ENCODE measurements at places on chromosomes 3 and 15. TPM values are rescaled to one million over a fixed set of nuclear protein-coding genes. Genes with fewer than 3 reads are reported as not detected.

Gene GUCA1C
- total RNA-seq = not detected

Gene CADPS
- total RNA-seq = 1.6 TPM

Gene ARID3B
- total RNA-seq = 6.0 TPM

Gene VPS8
- total RNA-seq = 85.6 TPM

DNA sequence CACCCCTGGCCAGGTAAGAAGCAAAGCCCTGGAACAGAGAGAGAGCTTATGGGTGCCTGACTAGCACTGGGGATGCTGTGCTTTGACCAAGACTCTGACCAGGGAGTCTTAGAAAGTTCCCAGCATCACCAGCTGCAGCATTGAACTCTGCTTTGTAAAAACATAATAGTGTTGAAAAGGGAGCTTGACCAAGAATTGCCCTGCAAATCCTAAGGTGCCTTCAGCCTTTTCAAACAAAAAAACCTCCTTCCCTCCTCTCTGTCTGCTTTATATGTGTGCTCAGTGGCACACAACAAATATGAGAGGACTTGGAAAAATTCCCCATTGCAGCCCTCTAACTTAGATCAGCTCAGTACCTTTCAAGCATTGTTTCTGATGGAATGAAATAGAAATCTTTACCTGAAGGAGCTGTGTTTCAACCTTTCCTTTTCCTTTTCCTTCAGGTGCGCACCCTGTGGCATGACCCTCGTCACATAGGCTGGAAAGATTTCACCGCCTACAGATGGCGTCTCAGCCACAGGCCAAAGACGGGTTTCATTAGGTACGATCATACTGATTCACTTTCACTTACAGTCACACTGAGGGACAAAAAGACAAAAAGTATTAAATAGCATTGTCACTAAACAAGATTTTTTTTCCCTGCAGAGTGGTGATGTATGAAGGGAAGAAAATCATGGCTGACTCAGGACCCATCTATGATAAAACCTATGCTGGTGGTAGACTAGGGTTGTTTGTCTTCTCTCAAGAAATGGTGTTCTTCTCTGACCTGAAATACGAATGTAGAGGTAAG, 13.0 kb downstream of the THBS1 start:
- DNase-seq = no peak

GRCh38 chr15:51878446-51879386, 49.3 kb downstream of the TMOD3 start:
- DNase-seq = no peak

GRCh38 chr15:68209272-68209671, 4.1 kb upstream of the CALML4 start:
- DNase-seq = no peak

- DNase-seq = no peak
These were observed 19.4 kb downstream of the IDH3A start for GRCh38 chr15:78168608-78169007.

GRCh38 chr3:118765636-118766305, 268.9 kb downstream of the IGSF11 start:
- no peak for DNase-seq

GRCh38 chr3:30915782-30916181, 21.3 kb upstream of the GADL1 start:
- DNase-seq = no peak

GRCh38 chr3:184262764-184263179, 1.4 kb upstream of the CAMK2N2 start:
- no peak for DNase-seq
